CD4-positive, alpha-beta T cell treated with Interleukin-1 beta for 1 hour (primary cell): ENCODE measurements at places on chromosomes 6 and 20.

DNA sequence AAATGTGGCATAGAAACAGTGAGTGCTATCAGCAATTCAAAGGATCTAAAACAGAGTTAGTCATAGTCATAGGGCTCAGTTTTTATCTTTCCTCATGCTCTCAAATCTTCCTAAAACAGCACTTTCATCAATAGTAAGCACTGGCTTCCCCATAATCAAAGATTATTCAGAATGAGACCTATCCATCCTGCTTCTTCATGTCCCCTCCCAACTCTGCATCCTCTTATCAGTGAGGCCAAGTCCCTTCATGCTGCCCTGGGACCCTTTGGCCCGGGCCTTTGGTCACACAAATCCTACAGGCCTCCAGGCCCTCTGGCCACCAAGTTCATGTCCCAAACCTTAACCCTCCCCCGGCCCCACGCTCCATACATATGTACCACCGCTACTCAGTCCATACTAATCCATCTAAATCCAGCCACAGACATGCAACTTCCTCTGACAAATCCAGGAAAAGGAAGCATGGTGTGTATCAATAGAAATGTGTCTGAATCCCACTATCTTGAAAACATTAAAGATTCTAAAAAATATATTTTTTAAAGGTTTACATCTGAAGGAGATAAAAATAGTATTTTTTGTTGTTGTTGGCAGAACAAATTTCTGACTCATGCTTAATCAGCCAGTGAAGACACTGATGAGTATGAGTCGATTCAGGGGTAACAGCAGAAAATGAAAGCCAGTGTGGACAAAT is 143.5 kb downstream of the PDE7B start:
- no peak for DNase-seq

DNA sequence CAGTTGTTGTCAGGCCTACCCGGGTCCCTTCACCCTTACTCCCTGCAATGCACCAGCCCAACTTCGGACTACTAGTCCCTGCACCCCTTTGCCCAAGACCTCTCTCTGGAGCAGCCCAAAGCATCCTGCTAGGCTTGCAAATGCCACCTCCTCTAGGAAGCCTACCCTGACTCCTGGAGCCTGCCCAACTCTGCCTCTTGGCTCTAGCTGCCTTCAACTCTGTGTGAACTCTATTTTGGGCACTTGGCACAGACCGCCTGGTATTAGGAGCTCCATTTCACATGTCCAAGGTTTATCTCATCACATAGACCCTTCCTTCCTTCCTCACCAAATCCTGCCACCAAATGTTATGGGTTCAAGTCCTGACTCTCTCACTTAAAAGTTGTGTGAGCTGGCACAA is 80.6 kb downstream of the MDGA1 start:
- no peak for DNase-seq

- DNase-seq, result no peak
Observed at GRCh38 chr6:132199343-132199742, 201.9 kb downstream of the MOXD1 start.

- DNase-seq, result no peak
Observed at GRCh38 chr6:81865712-81866111, 113.2 kb upstream of the TENT5A start.

DNA sequence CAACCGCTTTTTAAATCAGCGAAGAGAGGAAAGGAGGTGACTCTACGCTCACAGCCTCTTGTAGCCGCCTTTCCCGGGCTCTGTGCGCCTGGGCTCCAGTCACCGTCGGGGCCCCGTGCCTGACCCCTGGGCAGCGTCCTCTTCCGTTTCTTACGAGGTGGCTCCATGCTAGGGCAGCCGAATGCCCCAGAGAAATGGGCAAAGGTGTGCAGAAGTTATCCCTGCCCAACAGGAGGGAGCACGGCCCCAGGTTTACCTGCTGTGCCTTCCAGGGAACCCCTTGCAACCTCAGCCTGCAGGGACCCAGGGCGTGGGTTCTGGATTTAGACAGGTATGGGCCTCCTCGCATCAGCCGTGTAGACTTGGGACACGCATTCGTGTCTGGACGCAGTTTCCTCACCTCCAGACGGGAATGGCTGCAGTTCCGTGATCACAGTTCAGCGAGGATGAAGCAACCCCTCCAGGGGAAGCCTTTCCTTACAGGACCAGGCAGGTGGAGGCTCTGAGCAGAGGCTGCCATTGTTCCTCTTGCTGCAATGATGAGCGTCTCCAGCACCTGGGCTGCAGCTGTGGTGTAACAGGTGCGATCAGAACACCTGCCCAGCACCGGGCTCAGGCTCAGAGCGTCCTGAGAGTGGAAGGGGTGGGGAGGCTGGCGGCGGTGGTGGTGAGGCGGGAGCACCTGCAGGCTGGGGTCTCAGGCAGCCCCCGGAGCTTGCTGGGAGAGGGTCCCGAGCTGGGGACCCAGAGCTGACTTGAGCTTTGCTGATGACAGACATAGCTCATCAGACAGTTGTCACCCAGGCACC is 81.3 kb upstream of the BHLHE23 start:
- no peak for DNase-seq

- no peak for DNase-seq
Observed at GRCh38 chr20:18254615-18255014, 33.7 kb upstream of the ZNF133 start.

DNA sequence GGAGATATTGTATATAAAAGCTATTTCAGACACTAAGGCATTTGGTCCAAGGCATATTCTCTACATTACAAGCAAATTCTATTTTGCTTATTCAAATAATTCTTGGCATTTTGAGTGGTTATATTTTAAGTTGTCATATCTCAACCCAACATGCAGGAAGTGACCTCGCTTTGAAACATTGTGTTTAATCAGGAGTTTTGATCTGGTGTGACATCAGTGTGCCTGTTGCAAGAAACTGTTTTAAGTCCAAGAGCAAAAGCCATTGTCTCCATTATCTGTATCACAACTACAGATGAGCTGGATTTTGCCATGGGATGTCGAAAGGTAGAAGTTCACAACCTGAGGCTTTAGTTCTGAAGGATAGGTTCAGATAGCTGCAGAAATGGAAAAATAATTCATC is 509.9 kb upstream of the ID4 start:
- DNase-seq, result no peak

DNA sequence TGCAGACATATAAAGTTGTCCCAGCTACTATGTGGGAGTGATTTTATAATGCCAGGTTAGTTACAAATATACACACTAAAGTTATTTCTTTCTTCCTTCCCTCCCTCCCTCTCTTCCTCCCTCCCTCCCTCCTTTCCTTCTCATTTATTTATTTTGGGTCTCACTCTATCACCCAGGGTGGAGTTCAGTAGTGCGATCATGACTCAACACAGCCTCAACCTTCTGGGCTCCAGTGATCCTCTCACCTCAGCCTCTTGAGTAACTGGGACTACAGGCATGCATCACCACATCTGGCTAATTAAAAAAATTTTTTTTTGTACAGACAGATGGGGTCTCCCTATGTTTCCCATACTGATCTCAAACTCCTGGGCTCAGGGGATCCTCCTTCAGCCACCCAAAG is 59.2 kb downstream of the PHF20 start:
- no peak for DNase-seq

DNA sequence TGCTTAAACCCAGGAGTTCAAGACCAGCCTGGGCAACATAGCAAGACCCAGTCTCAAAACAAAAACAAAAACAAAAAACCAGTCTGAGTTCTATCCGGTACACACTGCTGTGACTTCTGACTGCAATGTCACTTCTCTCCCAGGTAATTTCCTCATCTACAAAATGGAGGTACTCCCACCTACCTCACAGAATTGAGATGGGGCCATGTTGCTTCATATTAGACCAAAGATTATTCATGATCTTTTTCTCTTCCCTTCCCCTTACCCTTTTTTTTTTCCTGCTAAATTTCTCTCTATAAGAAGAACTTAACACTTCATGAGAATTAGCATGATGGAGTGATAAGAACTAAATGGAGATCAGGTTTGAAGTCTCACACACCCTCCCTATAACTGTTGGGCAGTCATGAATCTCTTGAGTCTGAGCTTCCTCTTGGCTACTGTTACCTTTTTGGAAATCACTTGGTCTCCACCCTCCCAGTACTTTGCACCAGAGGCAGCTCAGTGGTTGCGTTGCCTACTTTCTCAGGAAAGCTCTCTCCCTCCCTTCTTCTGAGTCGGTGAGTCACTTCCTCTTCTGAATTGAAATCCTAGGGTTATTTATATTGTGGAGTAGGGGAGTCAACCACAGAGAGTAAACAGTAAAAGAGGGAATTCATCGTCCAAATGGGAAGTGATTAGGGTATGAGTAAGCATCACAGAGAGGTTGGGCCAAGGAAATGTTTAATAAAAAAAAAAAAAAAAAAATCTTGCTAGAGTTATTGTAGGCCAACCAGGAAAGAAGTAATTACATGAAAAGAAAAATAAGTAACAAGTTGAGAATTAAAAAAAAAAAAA is 59.9 kb upstream of the MAP7 start:
- no peak for DNase-seq

DNA sequence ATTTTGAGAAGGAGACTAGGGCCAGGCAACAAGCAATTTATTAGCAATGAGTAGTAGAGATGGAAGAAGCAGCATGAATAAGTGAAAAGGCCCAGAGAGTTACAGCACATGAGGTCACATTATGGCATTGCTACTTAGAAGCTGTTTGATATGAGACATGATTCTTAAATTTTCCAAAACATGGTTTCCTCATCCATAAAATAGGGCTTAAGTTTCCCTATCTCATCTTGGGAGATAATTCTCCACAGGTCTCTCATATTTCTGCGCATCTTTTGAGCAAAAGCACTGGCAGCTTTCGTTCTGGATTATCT is 656.1 kb downstream of the EPHA7 start:
- DNase-seq, result no peak

GRCh38 chr6:157908369-157909281 is 73.0 kb upstream of the SYNJ2 start:
- no peak for DNase-seq

DNA sequence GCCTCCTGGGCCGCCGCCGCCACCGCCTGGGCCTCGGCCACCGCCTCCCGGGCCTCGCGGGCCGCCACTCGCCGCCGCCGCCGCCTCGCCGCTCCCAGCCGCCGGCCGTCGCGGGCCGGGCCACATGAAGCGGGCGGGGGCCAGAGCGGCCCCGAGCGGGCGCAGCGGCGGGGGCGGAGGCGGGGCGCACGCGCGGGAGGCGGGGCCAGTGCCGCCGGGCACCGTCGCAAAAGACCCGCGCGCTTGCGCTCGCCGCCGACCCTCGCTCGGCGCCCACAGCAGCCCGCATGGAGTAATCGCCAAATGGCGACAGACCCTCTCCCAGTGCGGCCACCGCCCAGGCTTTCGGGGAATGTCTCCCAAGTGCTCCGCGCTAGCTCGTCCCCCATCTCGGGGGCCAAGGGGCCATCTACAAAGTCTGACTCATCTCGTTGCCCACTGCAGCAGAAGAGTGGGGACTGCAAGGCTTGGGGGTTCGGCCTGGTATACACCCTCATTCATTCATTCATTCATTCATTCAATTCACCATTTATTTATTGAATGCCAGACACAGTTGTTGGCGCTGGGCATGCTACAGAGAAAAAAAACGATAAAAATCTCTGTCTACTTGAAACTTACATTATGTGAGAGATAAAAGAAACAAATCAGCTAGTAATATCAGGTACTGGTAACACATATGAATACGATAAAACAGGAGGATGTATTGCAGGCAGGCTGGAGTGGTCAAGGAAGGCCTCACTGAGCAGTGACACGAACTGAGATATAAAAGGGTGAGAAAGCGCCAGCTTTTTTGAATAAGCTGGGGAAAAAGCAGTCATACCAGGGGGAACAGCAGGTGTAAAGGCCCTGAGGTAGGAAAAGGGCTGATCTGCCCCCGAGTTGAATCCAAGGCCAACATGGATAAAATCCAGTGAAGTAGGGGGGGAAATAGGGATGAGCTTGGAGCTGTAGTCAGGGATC is at the start of gene B4GALT5:
Gene B4GALT5 (minus strand): TSS at position 126 of the 960 bp plus-strand sequence. CDS start 188 bp downstream, outside the sequence.
- DNase-seq, result peak; percentile 63

GRCh38 chr6:3882431-3882830 is 33.3 kb downstream of the FAM50B start:
- no peak for DNase-seq

- no peak for DNase-seq
Observed at GRCh38 chr20:9592419-9592818, 78.0 kb downstream of the LAMP5 start.

DNA sequence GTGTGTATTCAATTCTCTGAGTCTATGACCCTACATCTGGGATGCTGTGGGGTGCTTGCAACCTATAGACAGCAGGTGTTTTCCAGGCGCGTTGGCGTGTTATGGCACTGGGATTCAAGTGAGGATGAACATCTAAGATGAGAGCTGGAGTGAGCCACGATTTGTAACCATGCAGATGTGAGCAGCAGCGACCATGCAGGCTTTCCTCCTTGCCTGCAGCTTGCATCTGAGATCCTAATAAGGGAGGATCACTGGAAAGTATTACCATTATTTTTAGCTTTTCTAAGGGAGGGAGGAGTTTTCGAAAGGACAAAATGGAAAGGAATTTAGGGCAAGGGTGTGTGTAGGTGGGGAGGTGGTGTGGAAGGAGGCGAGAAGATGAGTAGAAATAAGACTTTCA is 216.7 kb downstream of the ATXN1 start:
- no peak for DNase-seq

DNA sequence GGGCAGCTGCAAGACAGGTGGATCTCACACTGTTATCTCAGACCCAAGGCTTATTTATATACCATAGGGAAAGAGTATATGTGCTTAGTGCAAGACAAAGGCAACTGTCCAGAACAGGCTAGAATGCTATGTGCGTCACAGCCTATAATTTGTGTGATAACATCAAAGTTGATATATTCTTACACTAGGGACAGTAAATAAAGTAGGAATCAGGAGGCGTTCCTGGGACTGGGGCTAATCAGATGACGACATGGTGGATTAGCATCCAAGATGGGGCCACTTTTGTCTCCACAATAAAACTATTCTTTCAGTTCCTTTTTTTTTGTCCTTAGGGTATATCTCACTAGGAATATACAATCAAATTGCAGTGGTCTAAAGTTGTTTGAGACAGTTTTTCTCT is 54.9 kb upstream of the IER3 start:
- no peak for DNase-seq

DNA sequence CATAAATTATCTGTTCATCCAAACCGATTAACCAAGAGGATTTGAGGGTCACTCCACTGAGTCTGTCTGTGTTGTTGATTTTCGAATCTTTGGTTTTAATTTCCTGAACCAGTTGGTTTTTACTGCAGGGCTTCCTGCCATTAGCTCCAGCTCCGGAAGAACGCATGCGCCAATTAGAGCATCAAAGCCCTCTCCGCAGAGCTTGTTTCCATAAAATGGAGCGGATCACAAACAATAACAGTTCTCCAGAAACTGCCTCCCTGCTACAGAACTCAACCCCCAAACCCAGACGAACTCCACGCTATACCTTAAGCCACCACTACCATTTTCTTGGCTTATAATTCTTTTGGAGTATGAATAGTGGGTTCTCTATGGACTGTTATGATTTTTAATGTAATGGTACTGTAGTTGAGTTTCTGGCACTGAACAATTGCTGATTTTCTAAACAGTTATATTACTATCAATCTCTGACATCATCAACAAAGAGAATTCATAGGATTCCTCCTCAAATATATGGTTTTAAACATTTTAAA is 13.8 kb downstream of the TFAP2A start:
- no peak for DNase-seq

DNA sequence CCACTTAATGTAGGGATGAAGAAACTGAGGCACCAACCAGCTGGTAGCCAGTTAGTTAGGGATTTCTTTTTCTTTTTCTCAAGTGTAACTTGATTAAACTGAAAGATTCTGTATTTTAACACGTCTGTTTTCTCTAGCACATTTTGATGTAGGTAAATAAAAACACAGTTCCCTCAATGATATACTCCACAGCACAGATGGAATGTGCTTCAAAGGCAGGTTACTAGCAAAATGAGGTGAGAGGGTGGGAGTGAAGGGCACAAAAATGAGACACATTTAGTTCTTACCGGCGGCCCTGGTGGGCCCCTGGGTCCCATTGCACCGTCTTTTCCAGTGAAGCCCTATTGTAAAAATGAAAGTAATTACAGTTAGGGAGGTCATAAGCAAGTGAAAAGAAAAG is 108.9 kb downstream of the COL12A1 start:
- no peak for DNase-seq
